ENCODE measurements at places on chromosomes 3 and 15.
A peak's percentile ranks its signal among the peaks of the same experiment; 100 is the strongest.

DNA sequence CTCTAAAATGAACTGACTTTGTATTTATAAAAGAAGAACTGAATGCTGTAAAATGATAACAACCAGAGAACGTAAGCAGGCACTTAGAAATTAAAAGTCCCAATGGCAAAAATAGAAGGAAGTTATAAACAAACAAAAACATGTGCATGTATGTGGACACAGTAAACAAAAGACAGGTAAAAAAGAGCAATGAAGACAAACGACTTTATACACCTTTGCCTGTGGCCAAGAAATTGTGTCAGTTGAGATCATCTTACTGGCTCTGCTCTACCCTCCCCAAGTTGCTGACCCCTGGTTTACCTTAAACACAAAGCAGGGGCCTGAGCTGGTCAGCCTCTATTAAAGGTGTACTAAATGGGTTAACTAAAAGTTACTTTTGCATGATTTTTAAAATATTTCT is 41.7 kb upstream of the GP5 start:
- no peak for DNase-seq

GRCh38 chr3:60829058-60829457 is 422.2 kb downstream of the FHIT start:
- DNase-seq, result no peak

DNA sequence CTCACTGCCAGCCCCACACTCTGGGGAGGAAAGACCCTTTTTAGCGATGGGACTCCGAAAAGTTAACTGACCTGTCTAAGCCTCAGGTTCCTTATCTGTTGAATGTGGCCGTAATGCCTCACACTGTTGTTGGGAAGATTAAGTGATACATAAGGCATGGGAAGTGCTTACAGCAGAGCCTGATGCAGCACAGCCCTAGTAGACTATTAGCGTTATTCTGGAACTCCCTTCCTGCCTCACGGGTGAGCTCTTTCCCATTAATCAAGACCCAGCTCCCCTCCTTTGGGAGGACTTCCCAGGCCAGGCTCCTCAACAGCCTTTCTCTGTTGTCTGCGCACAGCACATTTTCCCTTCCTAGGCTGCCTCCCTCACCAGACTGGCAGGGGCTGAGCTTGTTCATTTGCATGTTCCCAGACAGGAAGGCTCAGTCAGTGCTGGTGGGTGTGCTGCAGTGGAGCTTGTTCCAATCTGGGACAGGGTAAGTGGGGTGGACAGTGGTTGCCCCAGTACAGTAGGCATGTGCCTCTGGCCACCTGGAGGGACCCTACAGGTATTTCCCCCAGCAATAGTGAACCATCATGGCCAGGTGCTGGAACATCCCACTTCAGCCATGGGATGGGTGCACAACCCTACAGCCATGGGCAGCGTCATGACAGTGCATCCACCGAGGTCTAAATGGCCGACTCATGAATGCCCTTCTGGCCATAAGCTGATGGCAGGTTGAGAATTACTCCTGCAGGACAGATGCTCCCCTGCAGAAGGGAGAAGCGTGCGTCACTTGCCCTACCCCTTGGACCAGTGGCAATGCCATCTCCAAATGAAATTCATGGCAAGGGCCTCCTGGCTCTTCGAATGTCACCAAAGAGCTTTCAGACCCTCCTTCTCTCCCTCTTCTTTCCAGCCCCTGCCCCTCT is 5.8 kb upstream of the PSTPIP1 start:
- DNase-seq, result no peak

DNA sequence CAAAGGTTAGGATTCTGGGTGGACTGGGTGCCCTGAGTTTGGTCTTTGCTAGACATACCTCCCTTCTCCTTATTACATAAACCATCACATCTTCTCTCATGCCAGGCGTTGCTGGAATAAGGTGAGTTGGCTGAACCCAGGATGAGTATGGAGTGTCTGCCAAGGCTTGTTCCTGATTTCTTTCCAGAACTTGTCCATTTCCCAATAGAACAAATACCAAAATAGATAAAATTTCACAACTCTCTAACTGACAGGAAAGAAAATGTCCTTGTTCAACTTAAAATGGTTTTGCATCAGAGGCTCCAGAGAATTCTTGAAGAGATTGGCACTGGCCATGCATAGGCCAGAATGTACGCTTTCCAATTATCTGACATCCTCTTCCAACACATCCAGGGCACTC is 291.9 kb downstream of the IGSF11 start:
- no peak for DNase-seq

- no peak for DNase-seq
These were observed 72.5 kb upstream of the TLE3 start for GRCh38 chr15:70170096-70170699.

- DNase-seq, result no peak
These were observed 42.2 kb downstream of the KLHL25 start for GRCh38 chr15:85752491-85752961.

DNA sequence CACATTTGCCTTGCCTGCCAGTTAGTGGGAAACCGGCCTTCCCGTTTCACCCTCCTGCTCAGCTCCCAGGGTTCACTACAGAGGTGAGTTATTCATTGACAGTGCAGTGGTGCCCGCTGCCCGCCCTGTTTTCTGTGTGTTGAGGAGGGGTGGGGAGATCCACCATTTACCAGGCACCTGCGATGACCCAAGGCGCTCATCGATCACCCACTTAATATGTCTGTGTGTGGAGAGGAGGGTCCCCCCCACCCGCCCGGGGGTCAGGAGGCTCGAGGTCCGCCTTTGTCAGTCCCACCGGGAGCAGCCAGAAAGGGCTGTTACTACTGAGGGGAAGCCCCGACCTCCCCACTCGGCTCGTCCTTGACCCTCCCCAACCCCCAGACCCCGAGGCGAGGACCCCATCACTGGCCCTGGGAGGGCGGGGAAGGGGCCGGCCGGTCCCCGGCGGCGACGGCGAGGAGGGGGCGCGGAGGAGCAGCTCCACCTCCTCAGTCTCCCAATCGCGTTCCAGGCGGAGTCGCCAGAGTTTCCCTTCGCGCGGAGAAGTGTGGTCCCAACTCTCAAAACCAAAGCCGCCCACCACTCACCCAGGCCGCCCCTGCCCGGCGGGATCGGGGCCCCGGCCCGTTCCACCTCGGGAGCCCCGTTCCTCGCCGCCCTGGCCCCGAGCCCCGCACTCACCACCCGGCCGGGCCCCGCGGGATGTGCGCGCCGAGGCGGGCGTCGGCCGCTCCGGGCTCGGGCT is 1.1 kb downstream of the PLXNB1 start:
- DNase-seq, result no peak

DNA sequence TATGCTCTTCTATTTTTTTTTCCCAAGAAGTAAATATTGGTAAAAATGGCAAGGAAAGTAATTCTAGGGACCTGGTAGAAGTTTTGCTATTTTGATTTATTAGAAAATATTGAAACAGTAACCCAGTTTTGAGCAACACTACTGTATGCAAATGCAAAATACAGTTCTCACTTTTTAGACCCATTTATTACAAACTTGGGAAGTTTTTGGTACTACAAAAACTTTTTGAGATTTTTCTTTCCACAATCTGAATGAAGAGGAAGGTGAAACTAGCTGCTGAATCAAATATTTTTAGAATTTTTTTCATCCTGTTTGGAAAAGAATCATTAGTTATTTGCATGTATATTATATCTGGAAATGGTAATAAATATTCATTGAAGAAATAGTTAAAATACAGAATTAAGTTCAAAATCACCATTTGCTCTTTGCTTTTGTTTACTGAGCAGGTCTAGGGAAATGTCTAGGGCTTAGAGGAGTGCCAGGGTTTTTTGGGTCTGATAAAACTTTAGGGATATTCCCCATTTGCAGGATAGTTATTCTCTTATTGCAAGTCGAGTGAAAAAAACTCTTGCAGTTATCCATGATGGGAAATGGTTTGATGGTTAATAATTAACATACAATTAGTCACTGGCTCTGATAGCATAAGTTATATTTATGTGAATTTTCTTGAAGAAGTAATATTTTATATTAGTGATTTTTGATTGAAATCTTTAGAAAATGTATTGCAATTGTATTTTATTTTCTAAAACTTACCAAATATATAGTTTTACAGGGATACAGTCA is 47.0 kb downstream of the TCF12 start:
- DNase-seq, result no peak

DNA sequence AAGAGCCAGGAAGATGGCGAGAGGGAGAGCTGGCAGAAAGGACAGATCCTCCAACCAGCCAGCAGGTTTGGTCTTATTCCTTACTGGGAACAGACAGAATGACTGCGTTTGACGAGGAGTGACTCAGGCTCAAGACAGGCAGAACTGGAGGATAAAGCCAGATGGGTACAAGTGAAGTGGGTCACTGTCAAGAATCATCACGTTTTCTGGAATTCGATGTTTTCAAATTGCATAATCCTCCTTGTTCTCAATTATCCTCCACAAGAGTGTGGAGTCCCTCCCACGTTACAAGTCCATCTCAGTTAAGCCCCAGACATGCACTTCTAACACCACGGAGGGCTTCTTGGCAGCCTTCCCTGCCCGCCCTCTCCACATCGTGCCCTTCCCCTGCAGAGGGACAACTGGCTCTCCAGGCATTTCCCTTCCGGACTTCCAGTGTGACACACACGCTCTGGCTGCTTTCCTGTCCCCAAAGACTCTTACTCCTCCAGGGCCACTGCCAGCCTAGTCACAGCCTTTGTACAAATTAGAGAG is 183.1 kb downstream of the CHST2 start:
- peak; percentile 78 for DNase-seq

DNA sequence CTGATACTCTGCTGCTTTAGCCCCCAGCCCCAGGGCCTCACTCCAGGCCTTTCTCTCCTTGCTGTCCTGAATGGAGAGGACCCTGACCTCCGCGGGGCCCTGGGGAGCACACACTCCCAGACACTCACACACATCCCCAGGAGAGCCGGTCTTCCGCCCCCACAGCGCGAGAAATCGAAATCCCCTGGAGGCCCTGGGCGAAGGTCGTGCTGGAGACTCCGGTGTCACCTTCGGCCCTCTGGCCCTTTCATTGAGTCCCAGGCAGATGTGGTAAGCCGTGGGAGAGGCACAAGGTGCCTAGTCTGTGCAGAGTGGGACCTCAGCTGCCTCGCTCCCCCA is 848 bp upstream of the GOLGA8B start:
- no peak for DNase-seq

DNA sequence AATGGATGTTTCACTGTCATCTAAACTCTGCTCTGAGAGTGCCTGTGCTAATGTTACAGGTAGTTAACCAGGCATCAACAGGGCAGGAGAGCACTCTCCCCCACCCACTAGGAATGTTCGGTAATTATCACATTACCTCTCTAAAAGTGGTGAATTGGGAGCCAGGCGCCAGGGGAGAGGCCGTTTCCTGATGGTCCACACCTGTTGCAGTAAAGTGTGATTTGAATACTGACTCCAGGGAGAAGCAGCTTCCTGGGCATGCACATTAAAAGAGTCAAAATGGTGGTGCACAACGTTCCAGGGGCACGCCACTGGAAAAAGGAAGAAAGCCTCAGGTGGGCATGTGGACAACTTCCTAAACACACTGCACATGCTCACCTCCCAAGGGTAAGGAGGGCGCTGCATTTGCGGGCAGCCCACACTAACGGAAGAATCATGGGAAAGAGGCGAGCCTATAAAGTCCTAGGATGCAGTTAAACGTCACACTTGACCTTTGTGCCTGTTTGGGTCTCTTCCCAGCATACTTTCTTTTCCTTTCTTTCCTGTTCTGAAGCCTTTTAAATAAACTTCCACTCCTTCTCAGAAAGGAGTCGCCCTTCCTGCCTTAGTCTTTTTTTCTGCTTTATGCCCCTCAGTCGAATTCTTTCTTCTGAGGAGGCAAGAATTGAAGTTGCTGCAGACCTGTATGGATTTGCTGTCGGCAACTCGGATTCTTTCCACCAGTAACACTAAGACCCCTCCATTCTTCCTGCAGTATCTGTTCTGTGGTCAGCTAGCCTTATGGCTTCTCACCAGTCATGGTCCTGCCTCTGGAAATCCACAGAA is 28.9 kb upstream of the GPD1L start:
- DNase-seq, result no peak

Data from T1000 (cell line).